ENCODE measurements at places on chromosomes 4 and X. TPM values are rescaled to one million over a fixed set of nuclear protein-coding genes. Genes with fewer than 3 reads are reported as not detected.

DNA sequence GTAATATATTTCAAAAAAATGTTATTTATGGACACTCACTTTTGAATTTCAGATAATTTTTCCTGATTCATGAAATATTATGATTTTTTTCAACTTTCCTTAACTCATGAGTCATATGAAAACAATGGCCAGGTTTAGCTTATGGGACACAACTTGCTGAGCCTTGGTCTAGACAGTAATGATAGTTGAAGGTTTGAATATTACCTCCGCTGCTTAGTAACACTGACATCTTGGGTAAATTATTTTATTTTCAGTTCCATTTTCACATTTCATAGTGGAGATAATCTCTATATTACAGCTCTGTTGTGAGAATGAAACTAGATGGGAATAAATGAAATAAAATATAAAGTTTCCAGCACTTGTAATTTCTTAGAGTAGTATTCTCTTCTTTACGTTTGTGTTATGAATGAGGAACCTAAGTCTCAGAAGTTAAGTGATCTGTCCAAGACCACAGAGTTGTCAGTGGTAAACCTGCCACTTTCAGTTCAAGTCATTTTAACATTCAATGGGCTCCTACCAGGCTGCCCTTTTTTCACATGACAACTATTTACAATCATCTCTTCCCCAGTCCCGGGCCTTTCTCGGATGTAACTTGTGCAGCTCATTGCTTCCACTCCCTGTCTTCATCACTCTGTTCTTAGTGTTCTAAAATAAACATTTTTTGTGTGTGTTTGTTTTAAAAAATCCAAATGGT lies 46.8 kb upstream of the GC start:
- no peak for DNase-seq

GRCh38 chr4:37860266-37860665 lies 30.6 kb upstream of the TBC1D1 start:
- DNase-seq = no peak

SRP72 gene
- 121 TPM for total RNA-seq

PRR32 gene
- not detected for total RNA-seq

CCKAR gene
- not detected for total RNA-seq
